ENCODE measurements at places on chromosomes 7 and 10. TPM values are rescaled to one million over a fixed set of nuclear protein-coding genes. Genes with fewer than 3 reads are reported as not detected.

- no peaks in the 10 kb centered on the region for H3K36me3 ChIP-seq
- H3K4me1 ChIP-seq: no peaks in the 10 kb centered on the region
- H3K27me3 ChIP-seq: peaks cover 4% of the 10 kb centered on the region
Observed at GRCh38 chr7:42057331-42057730, 179.7 kb downstream of the GLI3 start.

DNA sequence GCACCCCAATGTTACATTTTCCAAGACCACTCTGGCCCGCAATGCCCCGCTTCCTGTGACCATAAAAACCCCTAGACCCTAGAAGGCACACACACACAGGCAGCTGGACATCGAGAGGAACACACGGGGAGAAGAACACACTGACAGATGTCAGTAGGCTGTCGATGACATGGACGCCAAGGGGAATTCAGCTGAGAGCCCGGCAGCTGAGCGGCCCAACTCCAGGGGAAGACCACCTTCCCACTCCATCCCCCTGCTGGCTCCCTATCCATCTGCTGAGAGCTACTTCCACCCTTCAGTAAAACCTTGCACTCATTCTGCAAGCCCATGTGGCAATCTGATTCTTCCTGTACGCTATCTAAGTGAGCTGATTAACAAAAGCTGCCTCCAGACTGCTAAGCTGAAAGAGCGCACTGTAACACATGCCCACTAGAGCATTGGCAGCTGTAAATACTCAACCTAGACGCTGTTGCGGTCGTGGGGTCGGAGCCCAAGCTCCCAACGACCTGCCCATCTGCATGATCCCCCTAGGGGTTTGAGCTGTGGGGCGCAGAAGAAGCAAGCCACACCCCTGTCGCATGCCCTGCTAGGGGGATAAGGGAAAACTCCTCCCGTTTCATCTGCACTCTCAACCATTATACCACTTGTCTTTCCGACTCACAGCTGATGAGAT lies 843.6 kb upstream of the POT1 start:
- no peak for DNase-seq
- H3K36me3 ChIP-seq: no peaks in the 10 kb centered on the region
- H3K27ac ChIP-seq: no peak overlapping the region
- no peaks in the 10 kb centered on the region for H3K27me3 ChIP-seq
- H3K4me3 ChIP-seq: no peak overlapping the region

GRCh38 chr10:21289271-21289670 lies 236.2 kb downstream of the SKIDA1 start:
- DNase-seq: no peak
- H3K4me1 ChIP-seq: no peaks in the 10 kb centered on the region
- no peak overlapping the region for H3K4me3 ChIP-seq
- H3K27me3 ChIP-seq: peaks cover 32% of the 10 kb centered on the region
- no peaks in the 10 kb centered on the region for H3K36me3 ChIP-seq

DNA sequence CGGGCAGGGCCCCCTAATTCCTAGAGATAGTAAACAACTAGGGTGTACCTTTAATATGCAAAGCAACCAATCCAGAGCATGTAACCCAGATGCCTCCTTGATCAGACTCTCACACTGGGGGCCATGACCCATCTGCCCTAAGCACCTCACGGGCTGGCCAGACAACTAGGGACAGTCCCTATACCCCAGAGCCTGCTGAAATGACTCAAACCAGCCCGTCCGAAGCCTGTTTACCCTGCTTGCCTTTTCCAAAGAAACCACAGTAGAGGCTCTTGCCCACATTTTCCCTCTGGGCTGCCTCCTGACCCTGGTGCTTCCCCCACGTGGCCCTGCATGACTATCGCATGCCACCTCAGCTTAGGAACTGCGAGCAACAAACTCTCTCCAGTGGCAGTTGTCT lies 46.2 kb downstream of the RGS10 start:
- H3K4me1 ChIP-seq: peaks cover 27% of the 10 kb centered on the region
- H3K27me3 ChIP-seq: no peaks in the 10 kb centered on the region
- no peak overlapping the region for H3K4me3 ChIP-seq
- no peak for DNase-seq
- H3K27ac ChIP-seq: no peak overlapping the region
- H3K36me3 ChIP-seq: no peaks in the 10 kb centered on the region

Gene EBF3
- not detected for total RNA-seq

Gene KIF5B
- 81.4 TPM for total RNA-seq

Gene CALCR
- total RNA-seq: not detected

Gene MALRD1
- not detected for total RNA-seq
